ENCODE measurements at places on chromosomes 5 and 9.

DNA sequence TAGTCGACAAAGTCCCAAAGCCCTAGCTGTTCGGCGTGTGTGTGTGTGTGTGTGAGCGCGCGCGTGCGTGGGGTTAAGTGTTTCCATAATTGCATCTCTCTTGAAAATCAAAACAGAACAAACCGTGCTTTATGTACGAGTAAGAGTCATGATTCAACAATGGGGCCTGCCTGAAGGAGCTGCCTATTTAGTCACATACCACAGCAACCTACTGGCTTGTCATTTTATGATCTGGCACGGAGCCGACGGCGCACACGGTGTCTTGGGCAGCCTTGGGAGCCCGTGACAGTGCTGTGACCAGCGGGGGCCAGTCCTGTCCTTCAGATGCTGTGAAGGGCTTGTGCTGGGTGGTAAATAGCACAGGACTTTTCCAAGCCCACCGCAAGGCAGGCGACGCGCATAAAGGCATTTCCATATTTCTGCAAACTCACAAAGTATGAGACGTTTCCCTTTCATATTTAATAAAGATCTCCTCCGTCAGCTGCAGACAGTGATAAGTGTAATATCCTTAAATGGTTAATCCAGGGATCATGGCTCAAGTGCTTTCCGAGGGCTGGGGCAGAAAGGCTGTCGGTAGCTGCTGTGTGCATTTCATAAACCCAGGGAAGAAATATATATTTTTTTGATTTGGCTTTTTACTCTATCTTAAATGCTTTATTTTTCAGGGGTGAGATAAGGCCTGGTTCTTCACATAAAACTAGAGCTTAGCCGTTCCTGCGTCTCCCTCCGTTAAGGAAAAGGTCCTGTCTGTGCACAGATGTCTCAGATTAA lies 270.2 kb upstream of the IRX1 start:
- peak; percentile 74 for DNase-seq

- DNase-seq: peak; percentile 77
Measured at GRCh38 chr5:74766418-74766848, 484 bp downstream of the GFM2 start.

DNA sequence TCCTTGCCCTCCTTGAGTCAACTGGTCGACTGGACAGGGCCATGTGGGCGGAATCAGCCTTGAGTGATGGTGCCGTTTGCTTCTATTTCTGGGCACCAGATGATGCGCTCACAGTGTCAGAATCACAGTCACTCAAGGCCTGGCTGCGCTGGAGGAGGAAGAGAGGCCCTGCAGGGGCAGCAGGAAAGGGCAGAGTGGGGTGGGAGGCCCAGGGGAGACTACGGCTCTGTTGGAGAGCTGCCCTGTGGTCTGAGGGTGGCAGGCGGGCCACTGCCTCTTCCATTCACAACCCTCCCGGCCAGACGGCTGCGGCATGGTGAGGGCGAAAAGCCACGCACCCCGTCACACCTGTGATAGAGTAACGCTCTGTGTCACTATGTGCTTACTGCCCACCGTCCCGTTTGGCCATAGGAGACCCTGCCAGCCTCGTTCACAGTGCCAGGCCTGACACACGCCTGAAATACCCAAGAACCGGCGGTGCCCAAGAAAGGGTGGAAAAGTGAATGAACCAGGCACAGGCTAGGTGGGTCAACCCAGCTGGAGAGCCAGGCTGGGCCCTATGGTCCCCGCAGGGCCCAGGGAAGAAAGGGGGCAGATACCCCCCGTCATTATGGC lies 9.9 kb downstream of the PLPP7 start:
- DNase-seq: no peak

DNA sequence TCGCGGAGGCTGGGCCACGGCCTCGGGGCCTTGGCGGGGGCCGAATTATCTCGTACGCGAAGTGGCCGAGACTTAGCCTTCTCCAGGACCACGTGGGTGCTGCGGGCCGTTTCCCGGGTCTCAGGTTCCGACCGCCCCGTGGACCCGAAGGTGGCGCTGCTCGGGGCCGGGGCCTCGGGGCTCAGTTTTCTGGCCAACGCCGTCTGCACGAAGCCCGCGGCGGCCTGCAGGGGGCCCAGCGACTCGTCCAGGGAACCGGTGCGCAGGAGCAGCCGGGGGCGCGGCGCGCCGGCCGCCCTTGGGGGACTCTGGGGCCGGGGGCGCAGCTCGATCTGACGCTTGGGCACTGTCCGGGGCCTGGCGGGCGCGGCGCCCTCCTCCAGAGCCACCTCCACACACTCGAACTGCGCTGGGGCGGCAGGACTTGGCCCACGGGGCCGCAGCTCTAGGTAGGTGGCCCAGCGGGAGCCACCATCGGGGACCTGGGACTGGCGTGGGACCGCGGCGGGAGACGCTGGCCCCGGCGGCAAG lies 716 bp downstream of the PROB1 start:
- peak; percentile 71 for DNase-seq

GRCh38 chr9:5509573-5509972 lies 758 bp upstream of the PDCD1LG2 start:
- DNase-seq: peak; percentile 25

GRCh38 chr5:124905256-124906130 lies 159.1 kb upstream of the ZNF608 start:
- peak; percentile 76 for DNase-seq

- no peak for DNase-seq
Measured at GRCh38 chr9:73451003-73451402, 299.3 kb downstream of the ANXA1 start.

DNA sequence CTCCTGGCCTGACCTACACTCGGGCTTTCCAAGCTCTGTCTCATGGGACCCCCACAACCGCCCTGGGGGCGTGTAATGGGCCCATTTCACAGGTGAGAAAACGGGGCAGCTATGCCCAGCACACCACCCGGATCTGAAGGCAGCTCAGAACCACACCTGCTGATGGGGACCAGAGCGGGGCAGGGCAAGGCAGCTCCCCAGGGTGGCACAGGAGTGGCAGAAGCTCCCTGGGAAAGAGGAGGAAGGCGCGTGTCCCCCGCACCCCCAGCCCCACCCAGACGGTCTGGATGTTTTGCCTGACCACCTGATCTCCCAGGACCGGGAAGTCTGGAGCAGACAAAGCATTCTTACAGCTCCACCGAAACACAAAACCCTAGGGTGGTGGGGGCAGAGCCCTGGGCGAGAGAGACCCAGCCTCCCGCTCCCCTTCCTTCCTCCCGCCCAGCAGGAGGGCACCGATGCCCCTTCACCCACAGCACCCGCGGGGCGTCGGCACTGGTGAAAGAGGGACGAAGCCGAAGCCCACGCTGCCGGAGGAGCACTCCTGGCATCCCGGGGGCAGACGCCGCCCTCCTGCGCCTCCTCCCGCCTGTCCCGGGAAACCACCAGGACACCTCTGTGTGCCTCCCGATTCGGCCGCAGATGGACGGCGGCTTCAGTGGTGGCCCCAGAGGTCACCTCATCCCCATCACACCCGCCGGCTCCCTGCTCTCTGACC lies 14.5 kb downstream of the NOTCH1 start:
- no peak for DNase-seq

GRCh38 chr5:77285251-77285841 lies 74.9 kb downstream of the PDE8B start:
- DNase-seq: no peak
